ENCODE measurements at places on chromosomes 1 and 21.

- DNase-seq = no peak
Measured at GRCh38 chr1:6503884-6504602, 12.6 kb upstream of the PLEKHG5 start.

- no peak for DNase-seq
Measured at GRCh38 chr1:159964144-159964543, 10.1 kb upstream of the SLAMF9 start.

- DNase-seq = no peak
Measured at GRCh38 chr1:212760126-212760823, 31.3 kb downstream of the NSL1 start.

GRCh38 chr1:96346719-96347118, 374.9 kb upstream of the PTBP2 start:
- no peak for DNase-seq

DNA sequence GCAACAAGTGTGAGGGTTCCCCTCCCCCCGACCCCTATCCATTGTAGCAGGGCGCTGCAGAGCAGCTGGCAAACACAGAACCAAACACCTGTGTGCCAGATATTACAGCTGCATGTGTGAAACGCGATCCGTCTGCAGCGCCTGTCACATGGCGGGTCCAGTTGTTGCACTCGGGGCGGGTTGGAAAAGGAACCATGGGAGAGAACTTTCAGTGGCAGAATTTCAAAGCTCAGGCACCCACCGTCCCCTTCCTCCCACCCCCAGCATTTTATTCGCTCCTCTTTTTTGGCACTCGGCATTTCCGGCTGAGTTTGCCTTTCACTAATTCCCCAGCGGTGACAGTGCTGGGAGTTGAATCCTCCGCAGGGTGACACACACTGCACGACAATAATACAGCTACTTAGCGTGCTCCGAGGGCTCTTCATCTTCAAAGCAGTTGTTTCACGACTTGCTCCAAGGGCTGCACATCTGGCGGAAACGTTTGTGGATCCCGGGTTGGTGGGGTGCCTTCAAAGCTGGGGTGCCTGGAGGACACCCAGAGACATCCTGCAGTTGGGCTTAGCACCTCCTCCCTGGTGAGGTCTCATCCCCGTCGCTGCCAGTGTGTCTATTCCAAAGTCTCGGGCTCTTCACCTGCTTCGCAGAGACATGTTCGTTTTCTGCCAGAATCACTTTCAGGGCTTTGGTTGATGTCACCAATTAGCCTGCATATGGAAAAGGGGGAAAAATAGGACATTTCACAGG, 180.7 kb downstream of the ZBTB18 start:
- DNase-seq = no peak

- DNase-seq = no peak
Measured at GRCh38 chr1:29397981-29398380, 161.7 kb downstream of the PTPRU start.

DNA sequence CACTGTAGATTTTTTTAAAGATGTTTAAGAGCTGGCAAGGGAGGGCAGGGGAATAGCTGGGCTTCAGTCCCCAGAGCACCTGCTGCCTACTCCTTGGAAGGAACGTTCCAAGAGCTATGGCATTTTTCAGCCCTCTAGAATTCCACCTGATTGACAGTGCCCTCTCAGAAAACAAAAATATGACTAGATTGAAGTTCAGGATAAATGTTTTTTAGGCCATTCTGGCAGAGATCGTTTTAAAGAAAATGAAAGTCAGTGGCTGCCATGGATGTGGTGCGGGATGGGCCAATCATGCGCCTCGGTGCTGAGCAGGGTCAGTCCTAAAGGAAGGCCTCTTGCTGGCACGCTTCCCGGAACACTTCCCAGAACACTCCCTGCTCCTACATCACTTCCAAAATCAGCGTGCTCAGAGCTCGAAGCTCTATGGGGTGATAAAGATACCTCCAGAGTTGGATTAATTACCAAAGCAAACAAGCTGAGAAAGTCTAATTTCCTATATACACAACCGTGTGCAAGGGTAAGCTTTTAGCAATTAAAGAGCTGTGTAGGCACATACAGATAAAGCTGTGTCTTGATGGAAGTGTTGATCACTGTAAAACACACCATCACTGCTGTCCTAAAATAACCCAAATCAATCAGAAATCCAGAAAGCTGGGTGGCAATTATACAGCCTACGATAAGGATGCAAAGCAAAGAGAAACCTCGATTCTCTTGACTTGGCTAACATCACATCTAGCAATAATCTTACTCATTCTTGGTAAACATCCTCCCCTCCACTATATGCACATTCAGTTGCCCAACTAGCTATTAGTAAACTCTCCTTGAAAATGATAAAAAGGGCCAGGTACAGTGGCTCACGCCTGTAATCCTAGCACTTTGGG, 34.6 kb downstream of the TGFBR3 start:
- peak; percentile 59 for DNase-seq

DNA sequence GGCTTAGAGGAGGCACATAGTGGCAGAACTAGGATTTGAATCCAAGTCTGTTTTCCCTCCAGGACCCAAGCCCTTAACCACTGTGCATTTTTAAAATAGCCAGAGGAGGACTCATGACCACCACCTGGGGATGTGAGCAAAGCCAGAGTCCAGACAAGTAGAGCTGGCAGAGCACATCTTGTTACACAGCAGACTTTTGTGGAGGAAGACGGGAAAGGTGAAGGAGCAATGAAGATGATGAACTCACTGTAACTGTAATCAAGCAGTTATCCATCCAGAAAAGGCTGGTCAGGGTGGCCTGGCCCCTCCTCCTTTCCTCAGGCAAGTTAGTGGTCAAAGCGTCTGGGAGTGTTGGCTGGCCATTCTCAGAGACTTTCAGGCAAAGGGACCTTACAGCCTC, 50.9 kb downstream of the SLC44A3 start:
- DNase-seq = no peak

- DNase-seq = peak; percentile 72
Measured at GRCh38 chr1:15902882-15903281, 55.4 kb downstream of the SPEN start.

GRCh38 chr1:113219828-113220227, 146.8 kb downstream of the LRIG2 start:
- DNase-seq = no peak

DNA sequence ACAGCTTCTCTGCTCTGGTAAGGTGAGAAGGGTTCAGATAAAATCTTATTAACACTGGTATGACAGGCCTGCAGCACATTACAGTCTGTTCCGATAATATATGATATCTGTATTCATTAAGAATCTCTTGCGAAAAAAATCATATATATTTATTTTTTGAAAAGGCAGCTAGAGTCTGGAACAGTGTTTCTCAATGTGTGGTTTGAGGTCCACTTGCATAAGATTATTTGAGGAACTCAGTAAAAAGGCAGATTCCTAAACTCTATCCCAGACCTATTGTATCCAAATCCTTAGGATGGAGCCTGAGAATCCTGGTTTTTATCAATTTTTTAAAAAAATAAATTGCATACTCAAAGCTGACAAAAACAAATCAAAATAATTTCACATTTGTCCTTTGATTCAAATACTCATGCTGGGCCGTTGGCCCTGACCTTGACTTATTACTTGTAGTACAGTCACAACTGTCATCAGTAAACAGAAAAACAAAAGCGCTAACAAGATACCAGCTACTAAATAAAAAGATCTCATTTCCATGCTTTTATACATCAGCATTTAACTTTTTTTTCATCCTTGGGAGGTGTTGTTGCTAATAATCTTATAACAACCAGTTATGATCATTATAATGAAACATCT, 60.6 kb downstream of the RGS2 start:
- no peak for DNase-seq

DNA sequence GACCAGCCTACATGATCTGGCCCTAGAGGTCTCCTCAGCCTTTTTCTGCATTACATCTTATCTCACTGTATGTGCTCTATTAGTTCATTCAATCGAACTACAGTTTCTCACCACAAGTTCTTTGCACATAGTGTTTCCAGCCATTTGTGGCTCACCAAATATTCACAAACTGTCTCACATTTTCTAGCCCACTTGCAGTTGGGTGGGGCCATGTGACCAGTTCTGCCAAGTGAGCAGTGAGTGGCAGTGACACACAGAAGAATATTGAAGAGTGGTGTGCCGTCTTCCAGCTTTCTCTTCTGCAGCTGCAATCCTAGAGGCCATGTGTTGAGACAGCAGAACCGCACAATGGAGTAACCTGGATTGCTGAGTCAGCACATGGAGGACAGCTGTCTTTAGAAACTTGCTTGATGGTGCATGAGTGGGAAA, 103.2 kb upstream of the ZNF644 start:
- DNase-seq = no peak

- no peak for DNase-seq
Measured at GRCh38 chr21:44865561-44866280, 7.8 kb downstream of the PTTG1IP start.

DNA sequence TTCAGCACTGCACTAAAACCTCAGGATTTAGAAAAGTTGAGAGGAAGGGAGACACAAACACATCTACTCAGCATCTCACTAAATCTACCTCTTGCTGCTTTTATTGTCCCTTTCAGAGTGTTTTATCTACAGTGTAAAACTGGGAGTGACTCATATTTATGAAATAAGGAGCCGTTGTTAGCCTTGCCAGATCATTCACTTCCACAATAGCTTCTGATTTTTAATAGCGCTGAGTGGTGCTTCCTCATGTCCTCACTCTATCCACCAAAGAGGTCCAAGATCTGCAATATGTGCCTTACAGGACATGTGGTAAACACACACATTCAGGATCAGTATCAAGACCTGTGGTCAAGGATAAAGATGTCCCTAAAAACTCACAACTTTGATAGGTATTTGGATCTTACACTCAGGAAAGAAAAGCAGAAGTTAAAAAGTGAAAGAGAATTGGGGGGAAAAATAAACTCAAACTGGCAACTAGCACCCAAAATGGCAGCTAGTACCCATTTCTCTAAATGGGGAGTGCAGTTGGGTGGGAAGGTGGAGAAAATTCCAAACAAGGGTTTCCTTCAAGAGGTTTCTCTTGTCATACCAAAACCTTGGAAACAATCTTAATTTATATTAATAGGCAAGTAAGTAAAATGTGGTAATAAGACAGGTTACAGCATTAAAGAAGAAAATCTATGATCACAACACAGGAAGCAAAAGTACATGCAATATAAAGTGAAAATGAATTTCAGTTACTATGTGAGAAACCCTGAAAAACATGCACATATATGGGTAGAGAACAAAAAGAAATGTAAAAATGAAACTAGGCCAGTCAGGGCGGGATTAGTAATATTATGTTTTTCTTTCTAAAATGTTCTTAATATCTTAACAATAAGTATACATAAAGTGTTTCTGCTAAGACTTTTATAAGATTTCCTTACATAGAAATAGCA, 15.9 kb downstream of the DUSP10 start:
- no peak for DNase-seq

- no peak for DNase-seq
Measured at GRCh38 chr1:170776777-170777176, 112.8 kb downstream of the PRRX1 start.

DNA sequence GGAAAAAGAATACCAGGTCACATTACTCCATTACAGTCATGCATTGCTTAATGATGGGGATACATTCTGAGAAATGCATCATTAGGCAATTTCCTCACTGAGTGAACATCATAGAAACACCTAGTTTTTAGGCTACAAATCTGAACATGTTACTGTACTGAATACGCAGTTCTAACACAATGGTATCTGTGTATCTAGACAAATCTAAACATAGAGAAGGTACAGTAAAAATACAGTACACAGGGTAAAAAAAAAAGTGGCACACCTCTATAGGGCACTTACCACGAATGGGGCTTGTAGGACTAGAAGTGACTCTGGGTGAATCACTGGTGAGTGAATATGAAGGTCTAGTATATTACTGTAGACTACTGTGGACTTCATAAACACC, 115.7 kb downstream of the AKT3 start:
- DNase-seq = peak; percentile 23

- DNase-seq = no peak
Measured at GRCh38 chr1:205546541-205546940, 42.1 kb downstream of the CDK18 start.

DNA sequence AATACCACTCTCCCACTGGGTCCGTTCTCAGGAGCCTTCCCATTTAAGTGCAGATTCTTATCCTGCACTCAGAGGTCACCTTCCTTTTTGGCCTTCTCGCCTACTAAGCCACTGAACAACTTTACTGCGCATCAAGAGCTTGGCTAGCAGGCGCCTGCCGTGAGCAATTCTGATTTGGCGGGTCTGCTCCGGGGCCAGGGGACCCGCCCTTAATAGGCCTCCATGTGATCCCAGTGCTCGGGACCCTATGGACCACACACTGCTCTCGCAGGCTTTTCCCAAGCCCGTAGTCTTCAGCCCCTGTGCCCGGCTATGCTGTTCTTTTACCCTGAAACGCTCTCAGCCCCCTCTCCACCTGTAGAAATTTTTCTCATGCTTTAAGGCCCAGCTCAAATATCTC, 45.1 kb downstream of the BCL9 start:
- DNase-seq = no peak

GRCh38 chr21:33229784-33230544, at the start of gene IFNAR2:
Gene IFNAR2 (plus strand): TSS chr21:33229938. CDS start chr21:33241923, 11,985 bp downstream.
- peak; percentile 9 for DNase-seq

- DNase-seq = no peak
Measured at GRCh38 chr1:160829766-160830165, 32.9 kb downstream of the CD244 start.

GRCh38 chr1:16073490-16074119, at the start of gene FAM131C:
Gene FAM131C (minus strand): TSS chr1:16073651. CDS start chr1:16073442, 209 bp downstream.
- DNase-seq = no peak

GRCh38 chr1:94209425-94209824, 28.0 kb downstream of the ARHGAP29 start:
- peak; percentile 69 for DNase-seq

- DNase-seq = no peak
Measured at GRCh38 chr1:15627343-15627988, 10.2 kb downstream of the DDI2 start.

- no peak for DNase-seq
Measured at GRCh38 chr1:154863315-154864174, 6.5 kb downstream of the KCNN3 start.

DNA sequence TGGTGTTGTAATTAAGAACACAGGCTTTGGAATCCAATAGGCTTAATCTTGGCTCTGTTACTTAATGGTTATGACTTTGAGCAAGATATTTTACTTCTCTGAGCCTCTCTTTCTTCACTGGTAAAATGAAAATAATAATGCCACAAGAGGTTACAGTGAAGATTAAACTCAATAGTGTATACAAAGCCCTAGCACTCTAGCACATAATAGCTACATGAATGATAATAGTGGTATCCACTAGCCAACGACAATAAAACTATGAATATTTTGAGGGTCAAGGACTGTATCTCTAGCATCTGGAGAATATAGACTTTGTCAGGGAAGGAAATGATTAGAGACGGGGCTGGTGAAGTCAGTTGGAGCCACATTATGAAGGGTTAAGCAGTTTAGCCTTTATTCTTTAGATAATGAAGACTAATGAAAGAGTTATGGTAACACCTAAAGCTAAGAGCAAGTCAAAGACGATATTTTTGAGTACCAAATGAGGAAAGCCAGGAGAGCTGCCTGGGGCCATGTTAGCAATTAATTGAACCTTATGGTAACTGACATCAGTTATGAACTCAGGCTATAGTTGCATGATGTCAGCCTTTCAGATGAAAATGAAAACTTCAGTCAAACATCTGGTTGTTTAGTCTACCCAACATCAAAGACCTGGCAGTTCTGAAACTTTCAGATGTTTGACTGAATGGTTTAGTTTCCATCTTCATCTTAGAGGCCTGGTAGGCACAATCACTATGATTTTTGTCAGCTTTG, 32.8 kb upstream of the RNF11 start:
- no peak for DNase-seq

GRCh38 chr1:30889511-30889910, 19.0 kb downstream of the SDC3 start:
- DNase-seq = no peak

- DNase-seq = no peak
Measured at GRCh38 chr1:82258887-82259286, 458.2 kb downstream of the ADGRL2 start.

Measured in HS-5 (cell line).